ENCODE measurements at places on chromosomes 12 and 14.

DNA sequence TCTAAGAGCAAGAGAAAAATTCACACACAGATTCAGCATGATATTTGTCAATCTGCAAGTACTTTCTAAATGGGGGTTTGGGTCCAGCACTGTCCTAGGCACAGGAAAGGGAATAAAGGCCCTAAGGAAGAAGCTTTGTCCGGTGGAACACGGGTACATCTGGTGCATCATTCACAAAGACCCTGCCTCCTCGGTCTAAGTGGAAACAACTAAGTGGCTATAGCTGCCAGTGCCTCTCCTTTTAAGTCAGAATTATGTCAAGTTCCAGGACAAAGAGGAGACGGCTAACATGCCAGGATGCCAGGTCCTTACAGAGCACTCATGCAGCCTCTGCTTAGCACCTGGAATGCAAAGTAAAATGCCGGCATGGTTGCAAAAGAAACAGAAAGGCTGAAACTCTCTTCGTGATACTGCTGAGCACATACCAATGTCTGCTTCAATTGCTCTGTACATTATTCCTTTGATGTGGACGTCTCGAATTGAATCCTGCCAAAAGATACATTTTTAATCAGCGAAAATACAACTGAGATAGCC lies 47.5 kb downstream of the NT5DC3 start:
- no peak for DNase-seq

DNA sequence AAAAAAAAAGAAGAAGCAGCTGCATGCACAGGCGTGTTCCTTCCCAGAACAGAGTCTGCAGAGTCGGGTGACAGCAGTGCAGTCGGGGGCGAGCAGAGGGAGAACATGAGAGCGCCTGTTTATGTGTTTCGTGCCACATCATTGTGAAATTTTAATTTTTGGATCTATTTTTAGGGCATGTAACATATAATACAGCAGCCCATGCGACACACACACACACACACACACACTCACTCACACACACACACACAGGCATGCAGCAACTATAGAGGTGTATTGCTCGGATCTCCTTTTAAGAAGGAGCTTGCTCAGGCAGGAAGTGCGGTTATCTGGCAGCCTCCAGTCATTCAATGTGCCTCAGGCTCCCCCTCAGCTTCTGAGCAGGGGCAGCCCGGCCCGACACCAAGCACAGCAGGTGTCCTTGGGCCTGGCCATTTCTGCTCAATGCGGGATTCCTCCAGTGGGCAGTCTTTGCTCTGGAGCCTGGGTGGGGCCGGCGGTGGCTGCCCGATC lies 71.8 kb downstream of the ZNF664 start:
- no peak for DNase-seq

GRCh38 chr12:15486859-15487258 lies 164.6 kb downstream of the PTPRO start:
- no peak for DNase-seq

DNA sequence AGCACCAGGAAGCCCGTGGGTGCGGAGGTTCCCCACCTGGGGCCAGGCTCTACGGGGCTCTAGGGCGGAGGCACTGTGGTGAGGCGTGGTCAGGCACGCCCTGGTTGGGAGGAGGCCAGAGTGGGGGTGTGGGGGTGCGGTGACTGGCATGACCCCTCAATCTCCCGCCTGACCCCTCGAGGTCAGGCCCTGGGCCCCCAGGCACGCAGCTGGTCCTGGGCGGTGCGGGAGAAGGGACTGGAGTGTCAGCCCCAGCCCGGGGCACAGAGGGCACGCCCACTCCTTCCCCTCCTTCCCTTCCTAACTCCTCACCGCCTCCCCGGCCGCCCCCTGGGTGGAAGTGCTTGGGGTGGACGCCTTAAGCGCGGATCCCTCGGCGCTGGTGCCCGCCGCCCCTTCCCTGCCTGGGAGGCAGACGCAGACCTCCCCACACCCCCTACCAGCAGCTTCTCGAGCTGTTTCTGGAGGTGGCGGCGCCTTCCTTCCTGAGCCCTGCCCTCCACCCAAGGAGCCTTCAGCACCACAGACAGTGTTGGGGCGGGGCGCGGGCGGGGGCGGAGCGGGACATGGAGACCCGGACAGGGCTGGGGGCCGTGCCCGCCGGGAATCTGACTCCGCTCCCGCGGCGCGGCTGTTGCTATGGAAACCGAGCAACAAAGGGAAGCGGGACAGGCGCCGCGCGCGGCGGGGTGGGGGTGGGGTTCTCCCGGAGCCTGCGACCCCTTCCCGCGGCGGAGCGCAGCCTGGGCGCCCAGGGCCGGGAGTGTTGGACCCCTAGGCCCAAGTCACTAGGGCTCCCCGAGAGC lies 741 bp upstream of the CRIP2 start:
- DNase-seq, result peak; percentile 89

GRCh38 chr14:100717386-100717785 lies 9.3 kb upstream of the DLK1 start:
- no peak for DNase-seq

DNA sequence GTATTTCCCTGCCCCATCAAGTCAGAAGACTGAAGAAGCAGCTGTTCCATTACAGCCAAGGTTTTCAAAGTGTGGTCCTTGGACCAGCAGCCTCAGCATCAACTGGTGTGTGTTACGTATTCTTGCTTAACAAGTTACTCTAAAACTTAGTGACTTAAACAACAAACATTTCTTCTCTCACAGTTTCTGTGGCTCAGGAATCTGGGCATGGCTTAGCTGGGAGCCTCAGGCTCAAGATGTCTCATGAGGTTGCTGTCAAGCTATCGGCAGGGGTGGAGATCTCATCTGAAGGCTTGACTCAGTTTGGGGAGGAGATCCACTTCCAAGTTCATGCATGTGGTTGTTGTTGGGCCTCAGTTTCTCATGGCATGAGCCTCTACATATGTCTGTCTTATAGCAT lies 174.5 kb downstream of the KTN1 start:
- DNase-seq, result peak; percentile 70

DNA sequence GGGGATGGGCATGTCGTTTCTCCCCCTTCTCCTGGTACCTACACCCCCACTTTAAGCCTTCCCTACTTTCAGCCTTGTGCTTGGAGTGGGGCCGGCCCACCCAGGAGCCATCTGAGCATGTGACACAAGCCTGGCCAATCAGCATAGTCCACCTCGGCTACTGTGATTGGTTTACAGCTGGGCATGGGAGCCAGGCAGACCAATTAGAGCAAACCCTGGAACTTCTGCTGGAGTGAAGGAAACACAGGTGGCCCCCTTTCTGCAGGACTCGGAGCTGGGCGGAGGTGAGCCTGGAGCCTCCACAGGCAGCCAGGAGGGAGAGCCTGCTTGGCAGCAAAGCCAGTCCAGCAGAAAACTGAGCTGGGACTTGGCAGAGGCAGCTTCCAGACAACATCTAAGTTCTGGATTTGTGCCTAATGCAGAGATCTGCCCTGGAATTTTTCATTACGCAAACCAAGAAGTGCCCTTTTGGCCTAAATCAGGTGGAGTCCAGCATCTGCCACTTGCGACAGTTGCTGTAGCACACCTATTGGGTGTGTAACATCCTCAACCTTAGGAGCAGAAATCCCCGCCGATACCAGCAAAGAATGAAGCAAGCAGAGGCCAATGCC lies 59.5 kb downstream of the SCARB1 start:
- DNase-seq, result peak; percentile 45

- no peak for DNase-seq
Observed at GRCh38 chr14:95666450-95666849, 19.8 kb upstream of the TCL1B start.

DNA sequence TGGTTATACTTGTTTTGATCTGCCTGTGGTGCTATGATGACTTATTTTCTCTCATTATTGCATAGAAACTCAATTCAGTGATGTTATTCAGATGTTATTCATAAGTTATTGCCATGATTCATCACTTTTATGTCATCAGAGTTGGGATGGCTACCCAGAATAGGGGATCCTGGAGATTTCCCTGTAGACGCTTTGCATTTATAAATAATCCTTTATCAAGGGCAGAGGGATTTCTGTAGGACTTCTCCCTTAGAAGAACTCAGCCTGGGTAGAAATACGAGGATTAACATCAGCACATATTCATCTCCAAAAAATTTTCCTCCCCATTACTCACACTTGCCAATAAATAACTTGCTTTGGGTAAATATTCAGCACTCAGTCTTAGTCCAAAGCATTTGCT lies 4.9 kb downstream of the GPRC5A start:
- DNase-seq, result peak; percentile 74

DNA sequence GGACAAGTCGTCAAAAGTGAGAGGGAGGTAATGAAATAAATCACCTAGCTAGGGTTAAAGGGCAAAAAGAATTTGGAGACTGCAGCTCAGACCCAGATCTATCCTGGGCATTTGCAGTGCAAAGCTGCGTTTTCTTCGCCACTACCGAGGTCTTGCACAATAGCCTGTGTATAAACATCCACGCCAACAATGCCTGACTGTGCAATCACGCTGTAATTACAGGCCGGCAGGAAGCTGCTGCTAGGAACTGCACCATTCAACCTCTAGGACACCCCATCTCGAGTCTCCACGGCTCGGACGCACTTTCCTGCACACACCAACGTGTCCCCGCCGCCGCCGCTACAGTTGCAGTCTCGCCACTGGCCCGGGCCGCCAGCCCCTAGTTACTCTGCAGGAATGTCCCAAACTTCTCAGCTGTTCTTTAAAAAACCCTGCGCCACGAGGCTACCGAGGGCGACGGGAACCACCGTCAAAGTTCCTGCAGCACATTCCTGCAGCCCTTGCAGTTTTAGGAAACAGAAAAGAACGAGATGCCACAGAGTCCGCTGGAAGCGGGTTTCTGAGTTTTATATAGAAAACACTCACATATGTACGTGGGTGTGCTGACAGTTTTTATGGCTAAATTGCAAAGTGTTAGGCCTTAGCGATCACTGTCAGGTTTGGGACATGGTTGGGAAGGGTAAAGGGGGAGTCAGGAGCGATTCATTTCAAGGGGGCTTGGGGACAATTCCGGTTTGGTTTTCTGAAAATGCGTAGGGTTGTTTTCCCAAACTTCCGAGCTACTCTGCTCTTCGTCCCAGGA lies 65.6 kb upstream of the PTGR2 start:
- peak; percentile 86 for DNase-seq

GRCh38 chr14:67429510-67430205 lies 17.7 kb upstream of the PLEK2 start:
- DNase-seq, result no peak

DNA sequence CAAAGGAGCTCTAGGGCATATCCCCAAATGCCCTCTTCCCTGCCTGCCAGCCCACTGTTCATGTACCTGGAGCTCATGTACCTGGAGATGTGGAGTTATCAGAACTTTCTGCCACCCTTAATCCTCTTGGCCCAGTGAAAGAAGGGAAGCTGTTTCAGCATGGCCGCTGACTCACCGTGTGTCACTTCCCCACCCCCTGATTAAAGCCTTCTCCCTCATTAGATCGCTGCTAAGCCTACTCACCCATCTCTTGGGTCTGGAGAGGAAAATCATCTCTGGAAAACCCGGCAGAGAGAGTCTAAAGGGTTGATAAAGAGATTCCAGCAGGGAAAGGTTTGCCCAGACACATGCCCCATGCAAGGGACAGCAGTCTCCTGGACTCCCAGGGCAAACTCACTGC lies 4.5 kb upstream of the LTBP2 start:
- peak; percentile 91 for DNase-seq

DNA sequence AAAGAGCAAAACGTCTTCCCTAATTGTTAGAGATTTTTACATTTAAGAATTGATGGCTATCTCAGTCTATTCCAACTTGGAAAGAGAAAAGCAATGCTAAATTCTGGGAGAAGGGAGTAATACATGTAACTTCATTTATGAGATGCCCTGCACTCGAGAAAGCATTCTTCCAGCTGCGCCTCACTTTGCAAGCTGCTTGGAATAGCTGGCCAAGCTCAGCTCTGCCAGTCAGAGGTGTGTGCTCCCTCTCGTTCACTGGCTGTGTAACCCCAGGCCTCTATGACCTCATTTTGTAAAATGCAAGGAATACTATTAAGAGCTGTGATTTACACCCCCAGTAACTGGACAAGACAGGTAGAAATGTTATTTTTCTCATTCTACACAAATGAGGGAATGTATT lies 79.1 kb downstream of the OTX2 start:
- DNase-seq, result no peak

DNA sequence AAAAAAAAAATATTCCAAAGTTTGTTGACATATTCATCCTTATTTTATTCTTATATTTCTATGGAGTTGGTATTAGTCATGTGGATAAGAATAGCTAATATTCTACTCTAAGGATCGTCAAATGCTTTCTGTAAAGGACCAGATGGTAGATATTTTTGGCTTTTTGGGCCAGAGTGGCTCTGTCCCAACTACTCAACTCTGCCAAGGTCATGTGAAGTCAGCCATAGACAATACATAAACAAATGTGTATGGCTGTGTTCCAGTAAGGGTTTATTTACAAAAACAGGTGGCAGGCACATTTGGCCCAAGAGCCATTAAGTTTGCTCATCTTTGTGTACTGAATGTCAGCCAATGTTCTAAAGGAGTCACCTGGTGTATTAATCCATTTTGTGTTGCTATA lies 131.8 kb downstream of the TBX5 start:
- no peak for DNase-seq

- DNase-seq, result peak; percentile 16
Observed at GRCh38 chr12:56931474-56931978, 2.7 kb downstream of the SDR9C7 start.

GRCh38 chr12:69906411-69907216 lies 81.6 kb downstream of the MYRFL start:
- no peak for DNase-seq

DNA sequence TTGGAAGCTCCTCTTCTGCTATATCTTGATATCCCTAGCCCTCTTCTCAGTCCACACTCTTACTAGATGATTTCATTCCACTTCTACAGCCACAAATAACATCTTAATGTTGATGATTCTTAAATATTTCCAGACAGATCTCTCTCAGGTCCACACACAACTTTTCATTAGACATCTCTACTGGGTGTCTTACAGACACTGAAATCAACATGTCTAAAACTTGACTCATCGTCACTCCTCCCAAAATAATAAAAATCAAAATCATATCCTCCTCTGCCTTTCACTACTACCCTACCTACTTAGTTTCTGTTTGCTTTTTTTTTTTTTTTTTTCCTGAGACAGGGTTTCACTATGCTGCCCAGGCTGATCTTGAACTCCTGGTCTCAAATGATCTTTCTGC lies 11.9 kb downstream of the PRDM4 start:
- peak; percentile 66 for DNase-seq

GRCh38 chr14:71668186-71668912 lies 263.9 kb upstream of the RGS6 start:
- DNase-seq, result no peak

GRCh38 chr12:71954083-71954778 lies 15.6 kb downstream of the TPH2 start:
- DNase-seq, result no peak

- DNase-seq, result no peak
Observed at GRCh38 chr12:82690006-82690405, 3.3 kb downstream of the TMTC2 start.
